ENCODE measurements at places on chromosomes 6 and 20. TPM values are rescaled to one million over a fixed set of nuclear protein-coding genes. Genes with fewer than 3 reads are reported as not detected.

The FAXC gene
- polyA plus RNA-seq: 36.1 TPM

The PCSK2 gene
- polyA plus RNA-seq: 39.6 TPM

The HMGCLL1 gene
- 13.6 TPM for polyA plus RNA-seq

The CDYL gene
- 3.8 TPM for polyA plus RNA-seq

The VSX1 gene
- 1.5 TPM for polyA plus RNA-seq

The ZFP57 gene
- polyA plus RNA-seq: not detected

The FAM209A gene
- 0.45 TPM for polyA plus RNA-seq
